ENCODE measurements at places on chromosomes 7 and 10.
A peak's percentile ranks its signal among the peaks of the same experiment; 100 is the strongest.

- no peak for DNase-seq
Measured at GRCh38 chr7:98221611-98222532, 10.6 kb downstream of the BHLHA15 start.

- DNase-seq: no peak
Measured at GRCh38 chr10:132360766-132361447, 28.9 kb downstream of the LRRC27 start.

DNA sequence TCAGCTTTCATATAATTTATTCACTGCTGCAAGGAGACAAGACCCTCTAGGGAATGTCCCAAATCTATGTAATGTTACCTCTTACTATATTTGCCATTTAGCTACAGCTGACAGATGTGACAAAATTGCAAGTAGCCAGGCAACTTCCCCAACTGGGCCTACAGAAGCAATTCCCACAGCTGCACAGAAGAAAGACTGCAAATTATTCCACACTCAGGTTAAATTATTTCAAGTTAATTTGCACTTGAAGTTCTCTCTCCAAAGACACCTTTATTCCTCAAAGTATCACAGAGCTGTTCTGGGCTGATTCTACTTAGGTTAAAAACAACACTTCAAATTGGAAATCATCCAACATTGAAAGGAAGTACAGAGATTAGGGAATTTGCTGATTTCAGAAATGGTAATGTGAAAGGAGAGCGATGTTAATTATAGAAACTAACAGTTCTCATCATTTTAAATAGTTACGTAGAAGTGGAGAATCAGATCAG is 133.6 kb downstream of the THSD7A start:
- no peak for DNase-seq

DNA sequence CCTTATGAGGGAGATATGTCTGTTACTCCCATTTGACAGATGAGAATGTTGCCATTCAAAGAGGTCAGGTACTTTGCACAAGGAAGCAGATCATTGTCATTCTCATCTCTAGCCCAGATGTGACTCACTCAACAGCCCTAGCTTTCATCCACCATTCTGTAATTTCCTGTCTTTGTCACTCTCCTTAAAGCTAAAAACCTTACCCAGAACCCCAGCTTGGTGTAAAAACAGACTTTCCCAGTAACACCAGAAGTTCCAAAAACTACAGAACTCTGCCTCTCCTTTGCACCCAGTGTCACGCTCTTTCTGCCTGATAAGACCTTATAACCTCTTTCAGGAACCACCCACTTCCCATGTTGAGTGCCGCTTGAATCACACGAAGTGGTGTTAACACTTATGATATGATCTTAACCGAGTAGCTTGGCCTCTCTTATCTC is 89.1 kb upstream of the SP4 start:
- DNase-seq: no peak

DNA sequence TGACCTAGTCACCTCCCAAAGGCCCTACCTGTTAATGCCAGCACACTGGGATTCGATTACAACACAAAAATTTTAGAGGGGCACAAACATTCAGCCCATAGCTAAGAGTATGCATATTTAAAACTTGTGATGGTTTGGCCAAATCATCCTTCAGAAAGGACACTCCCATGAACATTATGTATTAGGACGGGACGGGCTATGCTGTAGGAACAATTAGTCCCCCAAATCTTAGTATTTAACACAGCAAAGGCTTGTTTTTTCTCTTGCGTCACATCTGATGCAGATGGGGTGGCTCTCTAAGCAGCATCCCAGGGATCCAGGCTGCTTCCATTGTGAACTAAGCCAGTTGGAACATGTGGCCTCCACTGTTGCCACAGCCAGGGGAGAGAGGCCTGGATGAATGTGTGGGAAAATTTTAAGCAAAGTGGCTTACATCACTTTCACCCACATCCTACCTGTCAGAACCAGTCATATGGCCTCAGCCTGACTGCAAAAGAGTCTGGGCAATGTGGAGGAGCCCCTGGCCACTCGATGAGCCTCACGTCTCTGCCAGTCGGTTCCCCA is 26.6 kb downstream of the CHST3 start:
- no peak for DNase-seq

- DNase-seq: no peak
Measured at GRCh38 chr10:121448766-121449421, 149.3 kb downstream of the FGFR2 start.

GRCh38 chr7:36723951-36724664 is at the start of gene AOAH:
Gene AOAH, minus strand, starts transcription at chr7:36724494. Its CDS starts 346 bp downstream, at chr7:36724148.
- DNase-seq: no peak

GRCh38 chr10:106175760-106176377 is 988.6 kb downstream of the SORCS1 start:
- no peak for DNase-seq

GRCh38 chr10:19579761-19580545 is 236.3 kb upstream of the PLXDC2 start:
- DNase-seq: no peak

DNA sequence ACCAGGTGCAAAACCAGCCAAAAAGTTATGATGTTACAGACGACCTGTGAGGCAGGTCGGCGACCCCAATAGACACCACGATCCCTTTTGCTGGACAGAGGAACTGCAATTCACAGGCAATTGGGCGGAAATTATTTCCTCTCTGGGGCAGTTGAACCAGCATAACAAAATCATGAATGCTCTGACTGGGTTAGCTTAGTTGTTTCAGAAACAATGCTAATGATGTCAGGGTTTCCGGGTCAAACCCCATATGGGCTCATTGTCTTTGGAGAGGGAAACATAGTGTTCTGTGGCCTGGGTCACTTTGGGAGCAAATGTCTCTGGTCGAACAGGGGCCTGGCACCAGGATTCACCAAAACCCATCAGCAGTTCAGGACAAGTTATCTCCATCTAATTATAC is 669.1 kb upstream of the NRP1 start:
- DNase-seq: no peak

- DNase-seq: no peak
Measured at GRCh38 chr10:1243486-1244234, 187.5 kb downstream of the WDR37 start.

DNA sequence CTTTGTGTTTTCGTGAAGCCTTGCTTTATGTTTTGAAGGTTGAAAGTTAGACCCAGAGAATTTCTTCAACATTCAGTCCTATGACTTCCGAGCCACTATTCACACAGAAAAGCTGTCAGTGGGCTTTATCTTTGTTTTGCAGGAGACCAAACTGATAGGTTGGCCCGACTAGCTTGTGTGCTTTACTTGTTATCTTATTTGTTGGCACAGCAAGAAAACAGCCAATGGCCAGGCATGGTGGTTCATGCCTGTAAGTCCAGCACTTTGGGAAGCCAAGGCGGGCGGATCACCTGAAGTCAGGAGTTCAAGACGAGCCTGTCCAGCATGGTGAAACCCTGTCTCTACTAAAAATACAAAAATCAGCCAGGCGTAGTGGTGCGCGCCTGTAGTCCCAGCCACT is 16.0 kb upstream of the GDI2 start:
- no peak for DNase-seq

- DNase-seq: no peak
Measured at GRCh38 chr7:87131771-87132170, 20.5 kb upstream of the DMTF1 start.

- no peak for DNase-seq
Measured at GRCh38 chr10:97024168-97025073, 161.3 kb downstream of the SLIT1 start.

GRCh38 chr7:134891262-134891695 is 95.0 kb upstream of the AGBL3 start:
- no peak for DNase-seq

GRCh38 chr7:70268179-70268578 is 669.9 kb downstream of the AUTS2 start:
- no peak for DNase-seq

- no peak for DNase-seq
Measured at GRCh38 chr10:72445851-72446250, 91.1 kb upstream of the DNAJB12 start.

GRCh38 chr10:128712661-128713400 is 586.6 kb upstream of the MKI67 start:
- DNase-seq: no peak

DNA sequence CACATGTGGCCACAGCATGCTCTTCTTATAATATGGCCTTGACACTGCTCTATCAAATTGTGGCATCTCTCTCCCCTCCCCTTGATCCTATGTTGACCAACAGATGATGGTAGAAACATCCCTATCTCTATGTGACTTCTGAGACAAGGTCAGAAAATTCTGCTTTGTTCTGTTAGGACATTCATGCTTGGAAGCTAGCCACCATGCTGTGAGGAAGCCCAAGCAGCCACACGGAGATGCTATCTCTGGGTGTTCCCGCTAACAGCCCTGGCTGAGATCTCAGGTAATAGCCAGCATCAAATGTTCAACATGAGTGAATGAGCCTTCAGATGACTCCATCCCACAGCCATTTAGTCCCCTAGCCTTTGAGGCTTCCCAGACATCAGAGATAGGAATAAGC is 36.8 kb upstream of the CPXM2 start:
- DNase-seq: no peak

DNA sequence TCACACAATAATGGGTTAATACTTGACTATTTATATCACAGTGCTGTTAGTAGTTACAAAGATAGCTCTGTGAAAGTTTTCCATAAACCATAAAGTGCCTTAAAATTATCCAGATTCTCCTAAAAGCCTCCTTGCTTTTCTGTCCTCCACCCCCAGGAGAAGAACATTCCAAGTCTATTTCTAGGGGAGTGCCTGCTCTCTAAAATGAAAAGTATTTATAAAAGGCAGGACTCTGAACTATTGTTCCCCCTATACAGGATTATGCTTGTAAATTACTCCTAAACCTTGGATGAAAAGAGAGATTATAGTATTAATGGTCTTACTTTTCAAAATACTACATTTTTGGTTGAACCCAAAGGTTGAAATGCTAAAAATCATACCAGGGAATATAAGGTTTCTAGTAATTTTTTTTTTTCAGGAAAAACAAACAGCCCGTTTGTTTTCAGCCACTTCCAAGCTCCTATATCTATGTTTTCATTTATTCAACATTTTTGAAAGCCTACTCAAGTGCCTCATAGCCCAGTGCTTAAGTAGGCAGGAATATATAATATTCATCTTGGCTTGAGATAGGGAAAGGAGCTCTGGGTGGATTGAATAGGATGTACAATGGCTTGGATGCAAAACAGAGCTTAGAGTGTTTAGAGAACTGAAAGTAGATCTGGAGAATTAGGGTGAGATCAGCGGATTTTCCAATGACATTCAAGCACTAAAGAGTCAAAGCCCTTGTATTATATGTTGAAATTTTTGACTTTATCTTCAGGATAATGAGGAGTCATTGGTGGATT is 320.7 kb downstream of the GPR37 start:
- DNase-seq: no peak

DNA sequence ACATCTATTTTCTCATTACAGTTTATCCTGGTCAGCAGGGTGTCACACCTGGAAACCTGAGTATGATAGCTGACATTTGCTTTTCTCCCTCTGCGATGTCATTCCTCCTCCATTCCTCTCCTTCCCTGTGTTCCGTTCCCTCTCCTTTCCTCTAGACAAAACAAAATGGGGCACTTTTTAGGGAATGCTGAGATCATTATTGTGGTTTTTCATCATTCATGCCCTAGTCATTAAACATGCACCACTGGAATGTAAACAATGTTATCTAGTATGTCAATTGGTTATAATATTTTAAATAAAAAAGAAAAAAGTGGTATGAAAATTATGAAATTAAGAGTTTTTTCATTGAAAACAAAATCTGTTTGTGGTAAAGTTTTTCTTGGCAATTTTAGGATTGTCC is 132.6 kb downstream of the MAPK8 start:
- no peak for DNase-seq

DNA sequence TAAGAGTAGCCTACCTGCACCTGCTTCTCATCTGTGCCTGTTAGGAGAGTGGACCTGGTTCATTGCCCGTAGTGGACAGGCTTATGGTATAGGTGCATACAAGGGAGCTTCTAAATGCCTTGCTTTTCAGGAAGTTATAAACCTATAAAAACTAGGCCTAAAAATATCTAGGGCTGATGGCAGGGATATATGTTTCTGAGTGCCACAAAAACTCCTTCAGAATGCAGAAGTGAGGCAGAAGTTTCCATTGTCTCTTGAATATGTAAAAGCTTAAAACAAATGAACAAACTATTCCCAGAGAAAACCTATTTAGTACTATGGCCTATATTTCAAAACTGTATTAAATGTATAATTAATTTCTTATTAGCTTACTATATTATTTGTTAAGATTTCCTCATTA is 91.8 kb downstream of the RNLS start:
- no peak for DNase-seq

DNA sequence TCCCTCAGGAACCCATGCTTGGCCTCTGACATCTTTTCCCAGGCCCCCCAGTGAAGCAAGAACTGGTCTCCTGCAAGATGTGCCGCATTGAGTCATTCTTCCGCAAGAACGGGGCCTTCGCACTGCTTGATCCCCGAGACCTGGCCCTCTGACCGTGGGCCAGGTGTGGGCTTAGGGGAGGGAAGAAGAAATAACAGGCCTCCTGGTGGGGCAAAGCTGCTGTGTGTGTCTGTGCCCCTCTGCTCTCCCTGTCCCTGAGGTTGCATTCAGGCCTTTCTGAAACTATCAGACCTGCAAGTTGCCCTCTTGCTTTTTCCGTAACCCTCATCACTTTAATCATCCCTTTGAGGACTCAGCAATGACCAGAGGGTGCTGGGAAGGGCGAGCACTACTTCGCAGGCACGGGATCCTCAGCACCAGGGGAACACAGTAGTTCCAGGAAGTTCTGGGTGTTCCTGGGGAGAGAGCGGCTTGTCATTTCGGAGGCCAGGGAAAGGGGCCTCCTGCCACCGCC is 6.0 kb downstream of the ATP6V1F start:
- no peak for DNase-seq

- DNase-seq: no peak
Measured at GRCh38 chr7:11358637-11359036, 385.0 kb downstream of the PHF14 start.

DNA sequence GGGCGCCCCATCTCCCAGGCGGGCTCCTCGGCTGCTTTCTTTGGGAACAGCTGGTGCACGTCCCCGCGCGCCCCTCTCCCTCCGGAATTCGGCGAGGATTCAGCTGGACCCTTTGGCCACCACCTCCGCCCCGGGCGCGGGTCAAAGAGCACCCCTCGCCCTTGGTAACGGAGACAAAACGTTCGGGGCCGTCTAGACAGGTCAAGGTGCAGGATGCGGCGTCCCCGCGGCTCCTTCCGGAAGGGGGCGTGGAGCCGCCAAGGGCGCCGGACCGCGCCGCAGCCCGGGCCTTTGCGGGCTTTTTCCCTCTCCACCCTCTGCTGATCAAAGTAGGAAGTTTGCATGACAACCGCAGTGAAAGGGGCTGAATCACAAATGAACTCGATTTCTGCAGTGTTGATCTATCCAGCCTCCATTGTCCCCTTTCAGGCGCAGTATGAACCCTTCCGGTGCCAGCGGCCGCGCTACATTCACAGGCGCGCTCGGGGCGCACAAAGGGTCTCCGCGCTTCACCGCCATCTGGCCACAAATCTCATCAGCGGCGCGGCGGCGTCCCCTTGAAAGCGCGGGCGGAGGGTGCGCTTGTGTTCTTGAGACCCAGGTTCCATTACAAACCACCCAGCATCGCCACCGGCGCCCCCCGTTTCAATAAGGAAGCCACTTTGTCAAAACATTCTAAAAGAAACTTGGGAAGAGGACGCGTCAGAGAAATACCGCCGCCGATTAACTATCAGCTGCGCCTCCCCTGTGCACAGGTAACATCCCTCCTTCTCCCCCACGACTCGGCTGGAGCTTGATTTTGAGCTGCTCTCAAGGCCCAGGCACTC is 36.4 kb downstream of the CNPY1 start:
- DNase-seq: no peak

GRCh38 chr10:79066411-79067240 is 2.1 kb upstream of the ZMIZ1 start:
- DNase-seq: peak; percentile 58

- no peak for DNase-seq
Measured at GRCh38 chr10:114547514-114547913, 110.6 kb downstream of the ABLIM1 start.

All from GM12892 (cell line).